Stimulated activated CD8-positive, alpha-beta memory T cell treated with anti-CD3 and anti-CD28 coated beads, Interleukin-7, amount 100 ng/mL, for 48 hours (primary cell): ENCODE measurements at places on chromosomes 2 and 18.

DNA sequence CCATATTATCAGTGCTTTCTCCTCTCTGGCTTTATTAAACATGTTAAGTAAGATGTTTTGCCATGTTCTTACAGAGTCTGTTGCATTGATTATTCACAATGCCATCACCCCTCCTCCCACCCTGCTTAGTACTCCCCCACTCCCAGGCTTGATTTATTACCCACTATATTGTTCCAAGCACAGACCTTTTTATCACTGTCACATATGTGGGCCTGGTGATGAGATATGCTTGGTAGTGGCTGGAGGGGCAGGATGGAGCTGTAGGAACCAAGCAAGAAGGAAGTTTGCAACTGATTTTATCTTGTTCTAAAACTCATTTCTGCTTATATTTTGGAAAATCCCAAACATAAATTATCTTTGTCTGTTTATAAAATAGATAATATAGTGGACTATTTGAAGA is 748.2 kb upstream of the CELF4 start:
- no peak for DNase-seq

DNA sequence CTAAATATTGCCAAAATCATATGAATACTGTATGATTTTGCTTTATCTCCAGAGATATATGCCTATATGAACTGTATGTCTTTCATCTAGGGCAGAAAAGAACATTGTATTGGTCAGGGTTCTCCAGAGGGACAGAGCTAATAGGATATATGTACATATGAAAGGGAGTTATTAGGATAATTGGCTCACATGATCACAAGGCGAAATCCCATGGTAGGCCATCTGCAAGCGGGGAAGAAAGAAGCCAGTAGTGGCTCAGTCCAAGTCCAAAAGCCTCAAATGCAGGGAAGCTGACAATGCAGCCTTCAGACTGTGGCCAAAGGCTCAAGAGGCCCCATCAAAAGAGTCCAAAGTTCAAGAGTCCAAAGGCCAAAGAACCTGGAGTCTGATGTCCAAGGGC is 209.9 kb downstream of the RNF144A start:
- DNase-seq: no peak

DNA sequence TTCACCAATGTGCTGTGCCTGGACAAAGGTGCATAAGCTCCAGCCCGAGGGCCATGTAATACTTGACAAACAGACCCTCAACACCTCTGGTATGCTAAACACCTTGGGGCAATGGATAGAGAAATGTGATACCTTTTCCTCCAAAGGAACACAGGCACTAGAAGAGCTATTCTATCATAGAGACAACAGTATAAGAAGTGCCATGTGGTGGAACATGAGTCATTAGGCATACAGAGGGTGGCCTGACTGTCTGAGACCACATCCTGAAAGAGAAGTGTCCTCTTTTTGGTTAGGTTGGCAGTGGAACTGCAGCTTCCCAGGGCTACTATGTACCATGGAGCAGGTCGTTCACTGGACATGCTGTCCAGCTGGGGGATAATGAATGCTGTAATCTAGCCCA is 153.9 kb downstream of the INSIG2 start:
- no peak for DNase-seq

GRCh38 chr2:84152462-84152861 is 306.6 kb downstream of the SUCLG1 start:
- DNase-seq: no peak

- no peak for DNase-seq
Observed at GRCh38 chr2:73981081-73982001, 3.4 kb upstream of the TET3 start.

DNA sequence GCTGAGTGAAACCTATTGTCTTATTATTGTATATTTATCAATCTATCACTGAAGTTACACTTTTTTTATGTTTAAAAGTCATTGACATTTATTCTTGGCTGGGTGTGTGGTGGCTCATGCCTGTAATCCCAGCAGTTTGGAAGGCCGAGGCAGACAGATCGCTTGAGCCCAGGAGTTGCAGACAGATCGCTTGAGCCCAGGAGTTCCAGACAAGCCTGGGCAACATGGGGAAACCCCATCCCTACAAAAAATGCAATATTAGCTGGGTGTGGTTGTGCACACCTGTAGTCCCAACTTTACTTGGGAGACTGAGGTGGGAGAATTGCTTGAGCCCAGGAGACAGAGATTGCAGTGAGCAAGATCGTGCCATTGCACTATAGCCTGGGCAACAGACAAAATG is 97.8 kb downstream of the EPC2 start:
- DNase-seq: no peak

GRCh38 chr2:145169285-145169684 is 649.4 kb upstream of the ZEB2 start:
- no peak for DNase-seq
